Hematopoietic multipotent progenitor cell treated with erythropoietin and hydrocortisone succinate and interleukin-3 and kit ligand, for 4 days (in vitro differentiated cells): ENCODE measurements at places on chromosomes 6 and 20.

- DNase-seq: no peak
Observed at GRCh38 chr6:71072508-71072907, 115.6 kb upstream of the B3GAT2 start.

DNA sequence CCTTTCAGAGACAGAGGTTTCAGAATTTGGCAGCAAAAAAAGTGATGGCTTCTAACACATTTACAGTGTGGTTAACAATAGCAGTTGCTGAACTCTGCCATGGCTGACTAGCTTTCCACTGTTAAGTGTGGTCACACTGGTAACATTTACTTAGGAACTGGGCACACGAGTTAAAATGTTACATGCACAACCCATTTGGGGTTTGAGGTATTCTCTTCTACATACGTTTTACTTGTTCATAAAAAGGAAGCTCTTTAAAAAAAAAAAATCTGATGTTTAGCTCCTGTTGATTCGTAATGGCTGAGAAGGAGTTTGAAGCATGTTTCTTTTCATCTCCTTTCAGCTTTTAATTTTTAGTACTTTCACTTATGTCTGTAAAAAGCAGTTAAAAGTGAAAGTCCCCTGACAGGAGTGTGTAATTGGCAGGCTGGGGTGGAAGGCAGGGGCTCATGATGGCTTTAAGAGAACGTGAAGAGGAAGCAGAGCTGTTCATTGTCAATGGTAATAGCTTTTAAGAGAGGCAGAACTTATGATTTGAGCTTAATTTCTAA, 245.9 kb downstream of the FARS2 start:
- DNase-seq: no peak

GRCh38 chr6:130676077-130676772, 151.0 kb upstream of the SMLR1 start:
- no peak for DNase-seq

GRCh38 chr20:62686869-62687830, 21.5 kb upstream of the NTSR1 start:
- DNase-seq: no peak

DNA sequence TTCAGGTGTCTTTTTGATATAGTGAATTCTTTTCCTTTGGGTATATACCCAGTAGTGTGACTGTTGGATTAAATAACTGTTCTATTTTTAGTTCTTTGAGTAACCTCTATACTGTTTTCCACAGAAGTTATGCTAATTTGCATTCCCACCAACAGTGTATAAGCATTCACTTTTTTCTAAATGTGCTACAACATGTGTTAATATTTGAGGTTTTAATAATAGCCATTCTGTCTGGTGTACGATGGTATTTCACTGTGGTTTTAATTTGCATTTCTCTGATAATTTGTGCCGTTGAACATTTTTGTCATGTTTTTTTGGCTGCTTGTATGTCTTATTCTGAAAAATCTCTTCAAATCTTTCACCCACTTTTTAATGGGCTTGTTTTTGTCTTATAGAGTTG, 563.5 kb downstream of the GRIK2 start:
- DNase-seq: no peak

DNA sequence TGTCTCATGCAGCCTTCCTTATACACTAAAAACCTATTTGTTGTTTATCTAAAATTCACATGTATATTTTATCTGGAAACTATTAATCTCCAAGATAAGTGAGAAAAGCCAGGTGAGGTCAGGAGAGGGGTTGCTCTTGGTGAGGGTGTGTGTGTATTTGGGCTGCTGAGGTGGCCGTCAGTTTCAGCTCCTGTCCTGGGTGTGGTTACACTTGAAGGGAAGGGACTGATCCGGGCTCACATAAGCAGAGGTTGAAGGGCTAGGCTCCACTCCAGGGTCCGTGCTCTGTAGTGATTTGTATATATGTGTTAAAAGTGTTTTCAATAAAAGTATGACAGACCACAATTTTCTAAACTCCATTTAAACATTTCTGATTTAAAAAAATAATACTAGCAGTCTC, 13.5 kb upstream of the SNAI1 start:
- no peak for DNase-seq

GRCh38 chr6:146240322-146240721, 211.5 kb downstream of the GRM1 start:
- no peak for DNase-seq

- DNase-seq: no peak
Observed at GRCh38 chr6:40262363-40262762, 324.8 kb downstream of the LRFN2 start.

GRCh38 chr6:31687321-31687720, 6.5 kb upstream of the LY6G5C start:
- DNase-seq: no peak

DNA sequence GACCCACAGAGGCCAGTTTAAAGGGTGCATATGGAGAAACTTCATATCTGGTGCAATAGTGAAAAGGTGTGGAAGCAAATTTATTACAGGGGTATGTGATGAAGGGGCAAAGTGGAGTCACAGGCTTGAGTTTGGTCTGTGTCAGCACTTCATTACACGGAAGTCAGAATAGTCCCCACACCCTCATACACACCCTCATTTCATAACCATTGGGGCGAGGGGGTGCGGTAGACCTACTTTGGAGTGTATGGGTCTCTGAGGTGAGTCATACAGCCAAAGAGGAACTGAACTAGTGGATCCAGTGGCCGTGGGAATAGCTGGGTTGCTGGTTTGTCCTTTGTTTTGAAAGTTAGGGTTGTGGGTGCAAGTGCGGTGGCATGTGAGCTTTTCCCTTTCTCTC, 3.3 kb downstream of the TM9SF4 start:
- peak; percentile 84 for DNase-seq

DNA sequence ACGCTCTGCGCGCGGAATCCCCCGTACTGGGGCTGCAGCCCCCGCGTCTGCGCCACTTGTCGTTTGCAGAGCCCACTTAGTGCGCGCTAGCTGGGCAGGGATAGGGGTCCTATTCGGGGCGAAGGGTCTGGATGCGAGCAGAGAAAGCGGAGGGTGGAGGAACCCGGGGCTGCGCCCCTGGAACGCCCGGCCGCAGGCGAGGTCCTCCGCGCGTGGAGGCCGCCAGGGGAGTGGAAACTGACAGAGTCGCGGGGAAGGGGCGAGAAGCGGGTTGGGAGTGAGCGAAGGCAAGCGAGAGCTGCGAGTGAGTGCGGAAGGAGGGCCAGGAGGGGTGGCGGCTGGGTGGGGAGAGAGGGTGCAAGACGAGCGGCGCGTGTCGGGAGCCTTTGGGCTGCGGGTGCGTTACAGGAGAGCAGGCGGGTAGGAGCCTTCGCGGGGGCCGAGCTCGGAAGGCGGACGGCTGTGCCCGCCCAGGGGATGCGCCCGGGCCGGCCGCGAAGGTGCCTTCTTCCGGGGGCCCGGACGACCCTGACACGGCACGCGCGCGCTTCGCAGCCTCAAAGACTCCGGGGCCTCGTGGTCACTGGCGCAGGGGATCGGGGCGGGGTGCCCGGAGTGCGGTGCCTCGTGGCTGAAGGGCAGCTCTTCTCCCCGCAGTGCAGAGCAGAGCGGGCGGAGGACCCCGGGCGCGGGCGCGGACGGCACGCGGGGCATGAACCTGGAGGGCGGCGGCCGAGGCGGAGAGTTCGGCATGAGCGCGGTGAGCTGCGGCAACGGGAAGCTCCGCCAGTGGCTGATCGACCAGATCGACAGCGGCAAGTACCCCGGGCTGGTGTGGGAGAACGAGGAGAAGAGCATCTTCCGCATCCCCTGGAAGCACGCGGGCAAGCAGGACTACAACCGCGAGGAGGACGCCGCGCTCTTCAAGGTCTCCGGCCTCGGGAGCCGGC, 1.2 kb downstream of the IRF4 start:
- peak; percentile 45 for DNase-seq

GRCh38 chr6:1024587-1024986, 287.3 kb upstream of the FOXQ1 start:
- no peak for DNase-seq

- no peak for DNase-seq
Observed at GRCh38 chr6:4913705-4914419, 90.0 kb downstream of the RPP40 start.

DNA sequence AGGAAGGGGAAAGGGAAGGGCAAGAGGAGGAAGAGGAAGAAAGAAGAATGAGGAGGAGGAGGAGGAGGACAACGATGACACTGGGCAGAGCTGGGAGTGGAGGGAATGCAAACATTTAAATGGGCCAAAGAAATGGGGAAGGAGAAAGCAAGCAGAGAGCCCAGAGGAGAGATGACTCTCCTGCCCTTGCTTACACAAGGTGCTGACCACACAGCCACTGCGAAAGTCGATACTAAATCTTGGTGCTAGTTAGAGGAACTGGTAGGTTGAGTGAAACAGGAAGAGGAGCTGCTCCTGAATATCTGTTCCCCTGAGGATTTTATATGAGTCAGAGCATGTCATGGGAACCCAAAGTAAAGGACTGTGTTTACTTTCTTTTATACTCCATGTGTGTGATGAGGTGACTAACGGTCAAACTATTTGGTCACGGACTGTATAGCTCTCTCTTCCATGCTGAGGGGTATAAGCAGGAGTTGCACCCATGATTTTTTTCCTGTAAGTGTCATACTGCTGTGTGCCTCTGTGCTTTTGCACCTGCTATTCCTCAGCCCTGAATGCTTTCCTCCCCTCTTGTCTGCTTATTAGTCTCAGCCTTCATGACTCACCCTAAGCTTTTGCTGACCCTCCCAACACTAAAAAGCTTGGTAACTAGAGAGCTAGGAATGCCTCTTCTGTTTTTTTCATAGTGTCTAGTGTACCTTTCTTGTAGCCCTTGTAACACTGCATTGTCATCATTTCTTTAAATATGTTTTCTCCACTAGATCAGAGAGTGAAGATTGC, 9.5 kb upstream of the PAQR8 start:
- peak; percentile 65 for DNase-seq

- DNase-seq: peak; percentile 51
Observed at GRCh38 chr6:143098054-143098671, 37.5 kb downstream of the AIG1 start.

DNA sequence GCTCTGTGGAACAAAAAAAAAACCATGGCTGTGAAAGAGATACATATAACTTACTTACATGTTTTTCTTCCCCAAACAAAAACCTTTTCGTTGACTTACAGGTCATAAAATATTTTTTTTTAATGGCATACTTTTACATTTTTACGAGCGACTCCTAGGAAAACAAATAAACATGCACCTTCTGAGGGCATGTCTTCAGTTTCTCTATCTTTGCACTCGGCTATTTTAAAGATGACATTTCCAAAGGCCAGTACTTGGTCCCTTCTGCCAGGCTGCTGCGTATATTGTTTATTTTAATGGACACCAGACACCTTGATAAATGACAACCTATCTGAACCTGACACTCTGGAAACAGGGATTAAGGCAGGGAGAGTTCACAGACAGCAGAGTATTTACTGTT, 49.4 kb downstream of the PIGU start:
- DNase-seq: no peak

DNA sequence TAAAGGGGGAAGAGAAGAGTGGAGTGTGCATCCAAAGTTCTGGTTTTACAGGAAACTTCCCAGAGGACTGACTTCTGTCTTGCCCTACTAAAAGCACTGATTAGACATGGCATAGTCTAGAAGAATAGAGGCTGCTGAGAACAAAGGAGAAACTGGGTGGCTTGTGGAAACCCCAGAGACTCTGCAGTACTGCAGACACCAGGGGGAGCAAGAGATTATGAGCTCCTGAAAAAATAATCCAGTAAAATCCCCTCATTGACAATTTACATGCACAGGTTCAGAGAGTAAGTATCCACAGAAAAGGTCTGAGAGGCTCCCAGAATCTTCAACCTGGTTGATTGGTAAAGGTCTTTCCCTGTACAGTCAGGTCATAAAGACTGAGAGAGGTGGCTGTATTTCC, 48.7 kb upstream of the CLVS2 start:
- DNase-seq: peak; percentile 6

DNA sequence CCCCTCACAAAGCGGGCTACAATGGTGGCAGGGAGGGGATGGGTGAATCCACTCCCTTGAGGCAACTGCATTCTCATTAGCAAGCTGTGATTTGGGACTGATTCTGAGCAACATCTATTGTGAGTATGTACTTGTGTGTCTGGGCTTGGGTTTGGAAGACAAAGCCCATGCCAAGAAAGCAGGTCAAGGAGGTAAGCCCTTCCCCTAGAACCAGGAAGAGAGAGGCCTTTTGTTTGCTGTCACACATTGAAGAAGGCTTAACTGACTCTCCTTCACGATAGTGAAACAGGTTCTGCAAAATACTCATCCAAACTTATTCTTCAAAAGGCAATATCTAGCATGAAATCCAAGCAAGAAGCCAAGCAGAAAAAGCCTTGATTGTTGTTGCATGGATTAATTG, 403.1 kb upstream of the ID4 start:
- no peak for DNase-seq

DNA sequence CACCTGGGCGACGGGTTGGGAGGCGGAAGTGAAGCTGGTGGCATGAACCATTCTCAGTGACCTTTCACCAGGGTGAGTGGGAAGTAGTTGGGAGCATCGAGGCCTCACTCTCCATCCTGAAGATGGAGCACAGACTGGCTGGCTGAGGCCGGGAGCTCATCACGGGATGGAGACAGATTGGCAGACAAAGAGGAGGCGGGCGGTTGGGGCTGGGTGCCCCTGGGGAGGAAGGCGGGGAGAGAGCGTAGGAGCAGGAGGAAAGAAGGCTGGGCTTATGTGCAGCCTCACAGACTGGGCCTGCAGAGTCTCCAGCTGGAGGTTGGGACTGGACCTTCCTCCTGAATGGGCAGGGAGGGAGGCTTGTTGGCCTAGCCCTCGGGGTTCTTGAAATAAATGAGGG, 44.2 kb upstream of the SCRT2 start:
- no peak for DNase-seq

DNA sequence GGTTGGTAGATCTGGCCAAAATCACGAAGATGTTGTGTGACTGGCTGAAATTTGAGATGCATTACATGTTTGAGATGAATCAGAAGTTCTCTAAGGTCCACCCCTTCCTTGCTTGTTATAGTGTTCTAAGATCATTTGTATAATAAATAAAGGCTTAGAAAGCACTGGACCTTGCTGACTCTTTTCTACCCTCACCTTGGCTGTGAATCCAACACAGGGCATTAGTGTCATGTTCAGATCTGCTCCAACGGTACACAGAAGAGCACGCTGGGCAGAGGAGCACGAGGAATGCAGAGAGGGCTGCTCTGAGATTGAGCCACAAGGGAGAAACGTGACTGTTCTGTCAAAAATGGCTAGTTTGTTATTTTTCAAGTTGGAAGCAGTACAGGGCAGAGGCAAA, 169.5 kb upstream of the HDAC2 start:
- no peak for DNase-seq

- DNase-seq: no peak
Observed at GRCh38 chr6:13470238-13471140, 16.9 kb downstream of the GFOD1 start.

DNA sequence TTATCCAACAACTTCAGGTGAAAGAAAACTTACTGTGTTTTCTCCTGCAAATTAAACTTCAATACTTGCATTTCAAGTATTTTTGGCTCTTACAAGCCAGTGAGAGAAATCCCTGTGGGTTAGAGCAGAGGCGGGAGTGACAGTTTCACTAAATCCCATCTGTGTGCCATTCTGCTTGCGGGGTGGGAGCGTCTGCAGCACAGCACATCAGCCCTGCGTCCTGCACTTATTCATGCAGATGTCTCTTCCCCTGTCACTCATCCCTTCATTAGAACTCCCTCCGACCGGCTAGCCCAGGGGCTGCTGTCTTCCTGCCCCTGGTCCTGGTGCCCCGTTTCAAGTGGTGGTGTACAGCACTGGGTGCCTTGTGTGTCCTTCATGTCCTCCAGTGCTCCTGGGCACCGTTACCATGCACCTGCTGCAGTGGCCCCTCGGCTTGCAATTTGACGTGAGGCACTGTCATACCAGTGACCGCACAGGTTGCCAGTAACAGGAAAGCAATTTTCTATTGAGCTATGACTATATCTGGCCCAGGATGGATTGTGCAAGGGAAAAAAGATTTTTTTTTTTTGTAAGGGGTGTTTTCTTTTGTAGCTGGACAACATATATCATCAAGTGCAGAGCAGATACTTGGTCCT, 59.4 kb downstream of the INSM1 start:
- no peak for DNase-seq

GRCh38 chr6:159089909-159090308, 45.1 kb upstream of the TAGAP start:
- DNase-seq: no peak
